ENCODE measurements at places on chromosomes 12 and 14. TPM values are rescaled to one million over a fixed set of nuclear protein-coding genes. Genes with fewer than 3 reads are reported as not detected.
A peak's percentile ranks its signal among the peaks of the same experiment; 100 is the strongest.

Gene GRIP1
- polyA plus RNA-seq, result 28.3 TPM

Gene PRH2
- polyA plus RNA-seq, result 0.99 TPM

Gene BCL11B
- polyA plus RNA-seq, result 1.7 TPM

Gene PPP1R1A
- polyA plus RNA-seq, result 54.8 TPM

Gene CPNE8
- 11.8 TPM for polyA plus RNA-seq

Gene ACVR1B
- polyA plus RNA-seq, result 62.0 TPM

Gene SERPINA10
- 0.78 TPM for polyA plus RNA-seq

- DNase-seq, result no peak
These were observed 33.5 kb downstream of the TSHR start for GRCh38 chr14:80988735-80989429.

DNA sequence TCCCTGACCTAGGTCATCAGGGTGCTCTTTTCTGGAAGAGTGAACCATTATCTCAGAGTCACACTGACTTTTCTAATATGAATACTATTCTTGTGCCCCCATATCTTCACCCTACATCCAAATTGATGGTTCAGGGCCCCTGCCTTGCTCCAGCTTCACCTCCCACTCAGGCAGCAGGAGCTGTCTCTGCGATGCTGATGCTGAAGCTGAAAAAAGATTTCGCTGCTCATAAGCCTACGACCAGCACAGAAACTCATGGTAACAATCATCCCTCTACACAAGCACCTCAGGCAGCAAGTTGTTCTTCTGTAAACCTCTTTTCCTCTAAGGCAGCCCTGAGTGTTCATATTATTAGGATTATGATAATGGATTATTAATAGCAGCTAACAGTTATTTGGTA lies 3.2 kb downstream of the ARF3 start:
- DNase-seq, result no peak

DNA sequence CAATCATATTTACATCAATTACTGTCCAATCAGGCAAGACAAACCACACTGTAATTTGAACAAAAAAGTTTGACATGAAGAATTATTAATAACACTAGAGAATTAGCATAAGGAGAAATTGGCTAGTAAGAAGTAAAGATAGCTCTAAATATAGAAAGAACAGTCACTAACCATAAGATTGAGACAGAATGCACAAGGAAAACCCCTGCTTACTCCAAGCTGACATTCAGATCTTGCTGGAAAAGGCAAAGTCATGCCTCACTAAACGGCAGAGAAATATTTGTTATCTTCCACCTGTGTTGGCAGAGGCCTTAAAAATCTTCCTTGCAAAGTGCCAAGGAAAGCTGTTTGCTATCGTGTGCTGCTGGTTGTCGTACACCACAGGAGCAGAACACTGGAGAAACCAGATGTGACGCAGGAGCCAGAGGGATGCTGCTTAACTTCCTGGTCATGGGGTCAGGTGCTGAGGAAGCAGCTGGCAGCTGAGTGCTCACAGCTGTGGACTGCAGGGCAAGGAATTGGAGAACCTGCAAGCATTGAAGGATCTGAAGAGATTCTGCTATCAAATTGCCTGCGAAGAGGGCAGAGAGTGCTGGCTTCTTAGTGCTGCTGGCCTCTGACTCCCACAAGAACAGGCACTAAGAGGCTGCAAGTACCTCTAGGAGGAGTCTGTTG lies 1323.3 kb downstream of the LRFN5 start:
- DNase-seq, result peak; percentile 25

DNA sequence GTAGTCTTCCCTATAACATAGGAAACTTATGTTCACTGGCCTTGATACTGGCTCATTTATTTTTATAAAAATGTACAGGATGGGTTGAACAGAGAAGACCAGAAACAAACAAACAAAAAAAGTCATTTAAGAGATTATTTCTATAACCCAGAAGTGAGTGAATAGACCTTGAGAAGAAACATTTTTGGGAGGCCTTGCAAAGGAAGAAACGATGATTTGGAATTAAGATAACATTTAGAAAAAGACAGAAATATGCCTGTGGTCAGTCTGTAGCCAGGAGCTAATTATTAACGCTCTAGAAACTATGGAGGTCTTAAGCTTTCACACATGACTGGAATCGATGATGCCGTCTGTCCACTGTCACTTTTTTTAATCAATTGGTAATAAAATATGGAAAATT lies 264.0 kb downstream of the EGLN3 start:
- DNase-seq, result no peak

- no peak for DNase-seq
These were observed 186.2 kb downstream of the SYNE2 start for GRCh38 chr14:64038841-64039542.

DNA sequence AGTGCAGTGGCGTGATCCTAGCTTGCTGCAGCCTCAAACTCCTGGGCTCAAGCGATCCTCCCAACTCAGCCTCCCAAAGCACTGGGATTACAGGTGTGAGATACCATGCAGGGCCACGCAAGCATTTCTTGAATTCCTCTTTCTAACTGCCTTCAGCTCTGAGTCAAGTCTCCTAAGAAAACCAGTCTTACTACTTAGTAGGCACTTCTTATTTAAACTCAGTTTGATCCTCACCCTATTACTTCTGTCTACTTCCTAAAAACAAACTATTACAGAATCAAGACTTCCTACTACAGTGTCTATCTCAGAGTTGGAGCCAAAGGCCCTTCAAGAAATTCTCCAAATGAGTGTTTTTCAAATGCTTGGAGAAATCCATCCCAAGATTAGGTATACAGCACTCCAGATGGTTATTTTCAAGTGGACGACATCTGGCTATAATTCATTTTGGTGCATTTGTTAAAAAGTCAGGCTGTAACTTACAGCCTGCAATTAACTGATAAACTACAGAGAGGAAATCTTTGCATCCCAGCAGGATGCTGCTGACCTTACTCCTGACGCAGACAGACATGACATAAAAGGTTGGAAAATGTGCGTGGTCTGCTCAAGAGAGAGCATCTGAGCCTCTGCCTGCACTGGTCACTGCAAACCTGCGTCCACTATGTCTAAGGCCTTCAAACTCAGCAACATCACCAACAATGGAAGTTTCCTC lies 34.7 kb downstream of the SSH1 start:
- no peak for DNase-seq

DNA sequence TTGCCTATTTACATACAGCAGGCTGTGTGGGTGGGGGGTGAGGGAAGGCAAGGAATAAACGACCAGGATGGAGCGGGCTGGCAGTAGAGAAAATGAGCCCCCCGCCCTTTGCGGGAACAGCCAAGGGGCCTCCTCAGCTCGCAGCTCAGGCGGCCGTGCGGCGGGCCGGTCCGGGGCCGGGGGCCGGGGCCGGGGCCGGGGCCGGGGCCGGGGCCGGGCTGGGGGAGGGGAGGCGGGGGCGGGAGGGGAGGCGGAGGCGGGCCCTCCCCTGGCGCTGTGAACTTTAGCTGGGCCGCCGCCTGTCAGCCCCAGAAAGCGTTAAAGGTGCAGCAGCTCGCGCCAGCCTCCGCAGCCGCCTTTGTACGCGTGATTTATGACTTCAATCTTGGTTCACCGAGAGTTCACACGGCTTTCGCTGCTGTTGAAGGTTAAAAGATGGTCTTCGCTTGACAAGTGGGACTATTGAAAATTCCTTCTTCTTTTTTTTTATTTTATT lies 28.8 kb downstream of the HOXC4 start:
- no peak for DNase-seq

DNA sequence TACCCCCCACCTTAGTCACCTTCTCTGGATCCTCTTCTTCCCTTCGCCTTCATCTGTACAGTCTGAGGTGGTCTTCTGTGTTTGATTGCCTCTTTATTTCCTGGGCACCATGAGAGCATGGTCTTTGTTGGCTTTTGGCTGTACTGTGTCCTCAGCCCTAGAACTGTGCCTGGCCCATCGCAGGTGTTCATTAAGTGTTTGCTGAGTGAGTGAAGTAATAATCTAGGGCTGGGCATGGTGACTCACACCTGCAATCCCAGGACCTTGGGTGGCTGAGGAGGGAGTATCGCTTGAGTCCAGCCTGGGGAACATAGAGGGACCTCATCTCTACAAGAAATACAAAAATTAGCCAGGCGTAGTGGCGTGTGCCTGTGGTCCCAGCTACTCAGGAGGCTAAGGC lies 13.9 kb downstream of the ALDH2 start:
- DNase-seq, result no peak

GRCh38 chr12:40263616-40264409 lies 39.0 kb downstream of the LRRK2 start:
- no peak for DNase-seq

DNA sequence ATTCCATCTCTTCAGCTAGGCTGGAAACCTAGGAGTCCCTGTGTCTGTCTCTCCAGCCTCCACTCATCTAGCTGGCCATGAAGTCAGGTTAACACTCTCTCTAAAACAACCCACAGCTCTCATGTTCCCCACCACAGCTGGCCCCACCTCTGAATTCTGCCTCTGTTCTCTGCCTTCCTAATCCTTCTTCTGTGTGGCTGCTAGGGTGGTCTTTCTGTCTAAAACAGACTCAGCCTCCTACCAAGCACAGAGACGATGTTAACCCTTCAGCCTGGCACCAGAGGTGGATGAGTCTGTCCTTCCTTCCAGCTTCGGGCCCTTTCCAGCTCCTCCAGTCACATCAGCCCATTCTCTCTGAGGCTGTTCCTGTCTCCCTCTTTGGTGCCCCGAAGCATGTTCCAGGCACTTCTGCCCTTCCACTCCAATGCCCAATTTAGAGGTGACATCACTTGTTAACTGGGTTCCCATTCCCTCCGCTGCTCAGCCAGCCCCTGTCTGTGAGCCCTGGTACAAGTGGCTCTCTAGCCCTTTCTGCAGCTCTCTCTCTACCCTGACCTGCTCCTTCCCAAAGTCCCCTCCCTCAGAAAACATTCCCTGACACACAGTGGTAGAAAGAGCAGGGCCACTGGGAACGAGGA lies 9.1 kb downstream of the FIGNL2 start:
- DNase-seq, result no peak

- no peak for DNase-seq
These were observed 88.7 kb upstream of the PLXNC1 start for GRCh38 chr12:94059394-94060368.

GRCh38 chr12:44519931-44520330 lies 356.2 kb downstream of the NELL2 start:
- DNase-seq, result no peak

DNA sequence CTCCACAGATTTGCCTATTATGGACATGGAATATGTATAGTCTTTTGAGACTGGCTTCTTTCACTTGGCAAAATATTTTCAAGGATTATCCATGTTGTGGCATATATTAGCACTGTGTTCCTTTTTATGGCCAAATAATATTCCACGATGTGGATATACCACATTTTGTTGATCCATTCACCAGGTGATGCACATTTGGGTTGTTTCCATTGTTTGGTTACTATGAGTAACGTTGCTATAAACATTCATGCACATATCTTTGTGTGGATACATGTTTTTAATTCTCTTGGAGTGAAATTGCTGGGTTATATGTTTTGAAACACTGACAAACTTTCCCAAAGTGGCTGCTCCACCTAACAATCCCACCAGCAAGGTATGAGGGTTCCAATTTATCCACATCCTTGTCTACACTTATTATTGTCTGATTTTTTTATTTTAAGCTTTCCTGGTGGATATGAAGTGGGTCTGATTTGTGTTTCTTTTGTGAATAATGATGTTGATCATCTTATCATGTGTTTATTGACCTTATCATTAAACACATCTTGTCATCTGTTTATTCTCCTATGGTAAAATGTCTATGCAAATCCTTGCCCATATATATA lies 116.2 kb upstream of the FRMD6 start:
- DNase-seq, result no peak

- DNase-seq, result no peak
These were observed 910 bp upstream of the NOPCHAP1 start for GRCh38 chr12:104985206-104985605.

DNA sequence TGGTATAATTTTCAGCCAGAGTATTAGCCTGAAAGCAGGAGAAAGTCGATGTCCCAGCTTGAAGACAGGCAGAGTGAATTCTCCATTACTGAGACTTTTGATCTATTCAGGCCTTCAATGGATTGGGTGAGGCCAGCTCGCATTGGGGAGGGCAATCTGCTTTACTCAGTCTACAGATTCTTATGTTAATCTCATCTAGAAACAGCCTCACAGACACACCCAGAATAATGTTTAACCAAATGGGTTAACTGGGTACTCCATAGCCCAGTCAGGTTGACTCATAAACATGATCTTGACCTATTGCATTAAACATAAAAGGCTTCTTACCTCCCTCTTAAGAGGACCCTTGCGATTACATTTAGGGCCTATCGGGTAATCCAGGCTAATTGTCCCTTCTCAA lies 118.0 kb downstream of the KTN1 start:
- no peak for DNase-seq

DNA sequence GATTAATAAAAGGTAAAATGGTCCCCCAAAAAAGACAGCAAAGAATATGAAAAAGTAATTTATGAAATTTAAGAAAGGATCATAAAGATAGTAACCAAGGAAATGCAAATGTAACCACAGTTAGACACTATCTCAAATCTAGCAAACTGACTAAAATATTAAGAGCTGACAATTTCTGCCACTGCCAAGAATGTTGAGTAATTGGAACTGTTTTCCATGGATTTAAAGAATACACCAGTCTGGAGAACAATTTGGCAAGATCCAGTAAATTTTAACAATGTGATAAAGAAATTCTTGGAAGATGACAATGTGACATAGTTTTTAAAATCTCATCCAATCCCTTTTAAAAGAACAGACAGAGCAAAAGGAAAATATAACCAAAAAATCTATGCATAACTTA lies 798.0 kb upstream of the MGAT4C start:
- DNase-seq, result no peak

GRCh38 chr14:106346534-106347290 lies 820.3 kb downstream of the TMEM121 start:
- DNase-seq, result no peak

DNA sequence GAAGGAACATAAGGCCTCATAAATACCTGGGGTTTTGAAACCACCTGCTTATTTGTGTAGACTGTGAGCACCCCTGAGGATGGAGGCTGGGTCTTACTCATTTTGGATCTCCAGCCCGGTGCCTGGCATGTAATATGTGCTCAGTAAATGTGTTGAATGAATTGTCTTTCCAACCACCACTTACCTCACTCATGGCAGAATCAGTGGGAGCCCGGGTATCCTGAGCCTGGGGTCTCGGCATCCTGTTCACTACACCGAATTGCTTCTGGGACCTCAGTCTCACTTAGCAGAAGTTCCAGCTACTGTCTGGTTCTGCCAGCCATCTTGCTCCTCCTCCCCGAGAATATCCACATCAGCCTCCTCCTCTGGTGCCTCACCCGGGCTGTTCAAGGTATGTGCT lies 43.0 kb upstream of the CCND2 start:
- DNase-seq, result no peak

- no peak for DNase-seq
These were observed 1381.7 kb upstream of the SEL1L start for GRCh38 chr14:82915381-82915780.

GRCh38 chr12:1912580-1913376 lies 5.7 kb downstream of the CACNA2D4 start:
- no peak for DNase-seq

- DNase-seq, result no peak
These were observed 644.2 kb downstream of the NOVA1 start for GRCh38 chr14:25953532-25954139.

Measured in left renal cortex interstitium (tissue), 4 donors.